Heart right ventricle (tissue), 16 donors: ENCODE measurements at places on chromosomes 5 and 9. TPM values are rescaled to one million over a fixed set of nuclear protein-coding genes. Genes with fewer than 3 reads are reported as not detected.
A peak's percentile ranks its signal among the peaks of the same experiment; 100 is the strongest.

DNA sequence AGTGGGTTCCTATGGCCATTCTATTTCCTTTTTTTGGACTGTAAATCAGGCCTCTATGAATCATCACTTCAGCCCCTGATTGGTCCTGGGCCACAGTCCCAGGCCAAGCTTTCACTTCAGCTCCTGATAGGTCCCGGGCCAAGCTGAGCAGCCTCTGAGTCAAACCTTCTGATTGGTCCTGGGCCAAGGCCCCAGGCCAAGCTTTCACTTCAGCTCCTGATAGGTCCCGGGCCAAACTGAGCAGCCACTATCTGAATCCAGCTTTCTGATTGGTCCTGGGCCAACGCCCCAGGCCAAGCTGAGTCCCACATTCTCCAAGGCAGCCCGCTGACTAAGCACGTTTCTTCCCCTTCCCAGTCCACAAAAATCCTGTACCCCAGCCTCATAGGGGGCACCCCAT is 1972.9 kb upstream of the ACO1 start:
- H3K36me3 ChIP-seq, result no peaks in the 10 kb centered on the region
- H3K4me1 ChIP-seq, result no peaks in the 10 kb centered on the region
- H3K27ac ChIP-seq, result no peak overlapping the region
- H3K27me3 ChIP-seq, result no peaks in the 10 kb centered on the region
- no peak for DNase-seq

GRCh38 chr5:8961956-8962355 is 583.9 kb downstream of the SEMA5A start:
- DNase-seq, result no peak
- no peaks in the 10 kb centered on the region for H3K4me1 ChIP-seq
- no peaks in the 10 kb centered on the region for H3K36me3 ChIP-seq

FGF18 gene
- total RNA-seq, result 7.8 TPM

GRCh38 chr5:116502616-116503015 is 72.0 kb downstream of the SEMA6A start:
- no peak for DNase-seq
- peaks cover 3% of the 10 kb centered on the region for H3K36me3 ChIP-seq
- H3K4me3 ChIP-seq, result no peak overlapping the region
- no peak overlapping the region for H3K27ac ChIP-seq

DNA sequence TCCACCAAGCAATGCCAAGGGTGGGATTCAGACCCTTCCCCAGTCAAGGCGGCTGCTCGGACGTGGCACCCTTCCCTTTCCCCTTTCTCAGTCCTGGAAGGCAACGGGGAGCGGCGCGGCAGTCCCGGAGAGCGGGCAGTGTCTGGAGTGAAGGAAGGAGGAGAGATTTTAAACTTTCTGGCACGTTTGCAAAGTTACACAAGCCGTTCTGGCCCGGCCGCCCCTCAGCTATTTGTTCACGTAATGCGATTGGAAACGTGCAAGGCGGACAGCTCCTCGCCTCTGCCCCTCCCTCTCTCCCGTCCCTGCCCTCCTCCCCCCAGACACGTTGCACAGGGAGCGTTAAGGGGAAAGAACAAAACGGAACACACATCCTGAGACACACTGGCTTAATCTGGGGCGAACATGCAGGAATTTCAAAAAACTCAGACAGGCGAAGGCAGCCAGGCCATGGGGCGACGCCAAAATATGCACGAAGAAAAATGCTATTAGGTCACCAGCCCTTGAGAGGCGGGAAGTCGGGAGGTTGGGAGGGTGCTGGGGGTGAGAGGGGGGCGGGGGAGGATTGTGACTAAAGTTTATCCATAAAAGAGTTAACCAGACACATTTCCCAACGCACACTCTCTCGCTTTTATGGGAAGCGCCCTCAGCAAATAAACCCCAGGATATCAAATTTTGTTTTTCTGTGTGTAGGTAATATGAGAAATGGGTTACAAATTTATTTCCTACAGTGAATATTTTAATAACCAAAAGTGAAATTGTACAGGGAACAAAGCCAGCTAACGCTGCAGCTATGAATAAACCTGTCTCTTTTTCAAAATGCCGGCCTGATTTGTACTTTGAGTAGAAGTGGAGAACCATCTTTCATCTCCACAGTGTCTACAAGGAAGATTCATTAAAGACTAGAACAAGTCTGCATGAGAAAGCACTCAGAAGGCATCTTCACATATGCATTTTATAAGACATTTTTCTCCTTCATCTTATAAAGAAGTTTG is at the start of gene LOX:
TSS of gene LOX (minus strand) at position 144 of the 995 bp plus-strand sequence. CDS start 274 bp downstream, outside the sequence.
- H3K4me3 ChIP-seq, result peak within 1 kb of the TSS; percentile 61
- peak within 1 kb of the TSS; percentile 6 for H3K27ac ChIP-seq
- H3K36me3 ChIP-seq, result no peaks in the 10 kb centered on the region
- H3K4me1 ChIP-seq, result peaks cover 19% of the 10 kb centered on the region

- H3K36me3 ChIP-seq, result no peaks in the 10 kb centered on the region
- DNase-seq, result no peak
- H3K27ac ChIP-seq, result no peak overlapping the region
- H3K4me3 ChIP-seq, result peak overlapping the region; percentile 38
Measured at GRCh38 chr9:122226142-122226757, 2.5 kb downstream of the LHX6 start.

TMEM171 gene
- not detected for total RNA-seq

- no peaks in the 10 kb centered on the region for H3K4me1 ChIP-seq
- no peaks in the 10 kb centered on the region for H3K36me3 ChIP-seq
- H3K27me3 ChIP-seq, result no peaks in the 10 kb centered on the region
- no peak overlapping the region for H3K27ac ChIP-seq
- DNase-seq, result no peak
Measured at GRCh38 chr9:115109486-115109885, 8.5 kb downstream of the TNC start.

- no peaks in the 10 kb centered on the region for H3K4me1 ChIP-seq
- H3K4me3 ChIP-seq, result no peak overlapping the region
- H3K27ac ChIP-seq, result no peak overlapping the region
- no peaks in the 10 kb centered on the region for H3K36me3 ChIP-seq
Measured at GRCh38 chr5:107230367-107230766, 440.4 kb downstream of the EFNA5 start.

DNA sequence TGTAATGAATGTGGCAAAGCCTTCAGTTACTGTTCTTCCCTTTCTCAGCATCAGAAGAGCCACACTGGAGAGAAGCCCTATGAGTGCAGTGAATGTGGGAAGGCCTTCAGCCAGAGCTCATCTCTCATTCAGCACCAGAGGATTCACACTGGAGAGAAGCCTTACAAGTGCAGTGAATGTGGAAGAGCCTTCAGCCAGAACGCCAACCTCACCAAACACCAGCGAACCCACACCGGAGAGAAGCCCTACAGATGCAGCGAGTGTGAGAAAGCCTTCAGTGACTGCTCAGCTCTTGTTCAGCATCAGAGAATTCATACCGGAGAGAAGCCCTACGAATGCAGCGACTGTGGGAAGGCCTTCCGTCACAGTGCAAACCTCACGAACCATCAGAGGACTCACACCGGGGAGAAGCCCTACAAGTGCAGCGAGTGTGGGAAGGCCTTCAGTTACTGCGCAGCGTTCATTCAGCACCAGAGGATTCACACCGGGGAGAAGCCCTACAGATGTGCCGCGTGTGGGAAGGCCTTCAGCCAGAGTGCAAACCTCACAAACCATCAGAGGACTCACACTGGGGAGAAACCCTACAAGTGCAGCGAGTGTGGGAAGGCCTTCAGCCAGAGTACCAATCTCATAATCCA is 6.8 kb downstream of the RPL12 start:
- no peaks in the 10 kb centered on the region for H3K4me1 ChIP-seq
- no peak for DNase-seq
- H3K4me3 ChIP-seq, result no peak overlapping the region
- no peak overlapping the region for H3K27ac ChIP-seq
- H3K36me3 ChIP-seq, result no peaks in the 10 kb centered on the region
